ENCODE measurements at places on chromosomes 2 and 18.
A peak's percentile ranks its signal among the peaks of the same experiment; 100 is the strongest.

- DNase-seq = peak; percentile 67
Measured at GRCh38 chr2:72781480-72781879, 44.4 kb downstream of the EXOC6B start.

DNA sequence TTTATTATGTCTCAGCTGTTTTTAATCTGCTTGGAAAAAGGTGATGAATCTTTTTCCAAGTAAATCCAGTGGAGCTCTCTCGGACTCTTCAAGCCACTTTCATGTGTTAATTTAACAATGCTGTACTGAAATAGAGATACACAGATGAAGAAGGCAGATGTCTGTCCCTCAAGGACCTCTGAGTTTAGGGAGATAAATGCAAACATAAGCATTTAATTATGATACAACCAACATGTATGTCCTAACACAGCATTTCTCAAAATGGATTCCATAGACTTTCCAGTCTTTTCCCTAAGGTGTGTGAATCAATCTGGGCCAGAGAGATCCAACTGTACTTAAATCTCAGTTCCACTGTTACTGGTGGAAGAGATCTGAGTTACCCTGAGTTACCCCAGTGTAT is 262.4 kb downstream of the RND3 start:
- DNase-seq = no peak

- no peak for DNase-seq
Measured at GRCh38 chr2:237806334-237806733, 7.8 kb downstream of the RBM44 start.

DNA sequence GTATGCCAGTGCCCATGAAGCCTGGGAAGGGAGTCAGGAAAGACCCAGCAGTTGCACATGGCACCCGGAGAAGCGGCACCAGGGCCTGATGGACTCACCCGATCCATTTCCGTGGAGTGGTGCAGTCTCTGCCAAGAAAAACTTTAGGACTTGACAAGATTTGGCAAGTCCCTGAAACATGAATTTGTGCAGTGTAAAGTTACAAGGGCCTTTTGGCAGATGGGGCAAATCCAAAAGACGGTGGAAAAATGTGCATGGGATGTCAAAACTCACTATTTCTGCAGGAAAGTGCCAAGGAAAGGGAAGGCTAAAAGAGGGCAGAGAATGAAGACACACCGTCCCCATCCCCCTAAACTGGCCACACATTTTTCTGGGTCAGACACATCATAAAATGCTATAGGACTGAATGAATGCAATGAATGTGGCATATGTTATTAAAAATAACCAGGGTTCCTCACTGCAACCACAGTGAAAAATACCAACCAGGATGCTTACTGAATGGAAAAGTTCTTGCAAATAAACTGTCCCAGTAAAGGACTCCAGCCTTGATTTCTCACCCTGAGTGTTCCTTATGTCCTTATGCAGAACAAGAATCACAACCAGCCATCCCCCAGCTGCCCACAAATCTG is 173.5 kb upstream of the SIX2 start:
- DNase-seq = peak; percentile 99

GRCh38 chr2:168355121-168355520 is 101.0 kb upstream of the CERS6 start:
- DNase-seq = no peak

GRCh38 chr2:45944074-45944473 is 292.6 kb downstream of the PRKCE start:
- DNase-seq = peak; percentile 20

DNA sequence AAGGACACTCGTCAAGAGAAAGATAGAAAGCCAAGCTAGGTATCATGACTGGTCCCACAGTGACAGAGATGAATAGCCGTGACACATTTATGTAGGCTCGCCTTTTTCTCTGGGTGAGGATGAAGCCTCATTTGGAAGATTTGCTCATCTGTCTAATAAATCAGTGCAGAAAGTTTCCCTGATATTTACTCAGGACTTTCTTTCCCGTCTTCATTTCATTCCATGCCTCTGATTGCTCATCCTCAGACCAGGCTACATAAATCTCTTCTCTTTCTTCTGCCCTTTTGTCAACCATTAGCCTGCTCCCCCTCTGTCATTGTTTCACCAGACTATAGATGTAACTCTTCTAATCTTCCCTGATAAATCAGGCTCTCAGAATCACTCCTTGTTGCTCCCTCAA is 361.8 kb upstream of the MEIS1 start:
- no peak for DNase-seq

- DNase-seq = peak; percentile 10
Measured at GRCh38 chr2:46116150-46116549, 181.1 kb upstream of the EPAS1 start.

DNA sequence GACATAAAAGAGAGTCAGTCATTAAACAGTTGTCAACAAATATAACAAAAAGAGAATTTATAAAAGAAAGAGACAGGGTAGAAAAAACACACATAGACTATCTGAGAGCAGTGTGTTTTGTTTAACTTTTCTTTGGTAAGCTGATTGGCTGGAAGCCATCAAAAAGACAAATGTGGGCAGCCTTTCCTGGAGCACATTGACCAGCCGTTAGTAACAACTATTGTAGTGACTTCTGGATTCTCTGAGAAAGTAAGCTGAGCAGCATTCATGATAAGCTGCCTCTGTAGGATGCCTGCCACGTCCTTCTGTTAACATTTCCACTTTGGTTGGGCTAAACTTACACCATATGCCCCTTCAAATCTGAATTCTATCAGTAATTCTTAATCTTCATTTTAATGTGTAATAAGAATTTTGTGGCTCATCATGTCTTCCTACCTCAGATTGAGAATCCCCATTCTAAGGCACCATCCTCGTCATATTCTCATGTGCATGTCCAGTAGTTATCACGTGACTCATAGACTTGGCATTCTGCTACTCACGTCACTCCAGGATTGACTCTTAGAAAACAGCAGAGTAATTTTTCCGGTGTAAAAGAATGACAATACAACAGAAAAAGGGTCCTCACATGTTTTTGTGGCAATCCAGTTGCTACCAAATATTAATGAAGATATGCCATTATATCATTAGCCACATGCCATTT is 43.4 kb upstream of the DNAJC10 start:
- peak; percentile 32 for DNase-seq

- peak; percentile 23 for DNase-seq
Measured at GRCh38 chr2:127096280-127096679, 10.7 kb downstream of the BIN1 start.

- DNase-seq = peak; percentile 66
Measured at GRCh38 chr18:74342416-74343043, 26.9 kb downstream of the C18orf63 start.

DNA sequence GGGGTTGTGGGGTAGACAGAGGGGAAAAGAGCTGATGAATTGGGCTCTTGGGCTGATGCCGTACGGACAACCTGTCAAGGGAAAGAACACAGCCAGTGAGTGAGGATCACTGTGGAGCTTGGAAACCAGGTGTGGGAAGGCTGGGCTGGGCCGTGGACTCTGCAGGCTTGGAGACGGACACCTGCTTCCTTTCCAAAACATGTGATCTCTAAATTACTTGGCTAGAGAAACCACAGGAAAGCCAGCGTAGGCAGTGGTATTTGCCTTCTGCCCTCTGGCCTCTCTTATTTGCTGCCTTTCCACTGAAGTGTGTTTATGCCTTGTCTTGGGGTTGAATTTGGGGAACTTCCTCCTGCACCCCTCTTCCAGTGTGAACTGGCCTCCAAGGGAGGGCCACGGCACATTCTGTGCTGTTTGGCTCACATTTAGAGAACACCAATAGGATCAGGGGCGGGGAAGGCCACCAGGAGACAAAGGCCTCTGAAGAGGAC is 267.7 kb downstream of the PRKCE start:
- no peak for DNase-seq

DNA sequence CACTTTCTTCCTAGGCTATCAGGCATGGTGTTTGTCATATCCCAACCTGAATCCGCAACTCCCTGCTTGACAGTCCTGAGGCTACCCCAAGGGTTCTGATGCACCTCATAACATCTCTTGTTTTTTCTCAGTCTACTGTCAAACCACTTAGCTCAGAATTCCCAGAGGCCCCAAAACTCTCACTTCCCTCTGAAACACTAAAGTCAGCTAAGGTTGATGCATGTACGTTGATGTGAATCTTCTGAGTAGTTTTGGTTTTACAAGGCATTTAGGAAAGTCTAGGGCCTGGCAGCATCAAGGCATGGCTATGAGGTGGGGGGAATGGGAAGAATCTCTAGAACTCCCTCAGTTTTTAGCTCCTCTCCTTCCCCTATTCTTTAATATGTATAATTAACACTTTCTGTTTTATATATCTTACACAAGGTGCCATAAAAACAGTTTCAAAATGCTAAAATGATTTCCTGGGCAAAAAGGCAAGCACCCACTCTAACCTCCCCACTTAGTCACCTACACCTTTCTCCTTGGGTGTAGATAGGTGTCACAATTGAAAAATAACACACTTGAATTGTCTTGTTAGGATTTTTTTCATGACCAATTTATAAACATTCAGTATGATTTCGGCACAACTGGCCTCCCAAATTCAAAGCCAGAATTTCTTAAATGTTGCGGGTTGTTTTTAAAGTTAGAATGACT is 71.4 kb upstream of the TANK start:
- DNase-seq = no peak

DNA sequence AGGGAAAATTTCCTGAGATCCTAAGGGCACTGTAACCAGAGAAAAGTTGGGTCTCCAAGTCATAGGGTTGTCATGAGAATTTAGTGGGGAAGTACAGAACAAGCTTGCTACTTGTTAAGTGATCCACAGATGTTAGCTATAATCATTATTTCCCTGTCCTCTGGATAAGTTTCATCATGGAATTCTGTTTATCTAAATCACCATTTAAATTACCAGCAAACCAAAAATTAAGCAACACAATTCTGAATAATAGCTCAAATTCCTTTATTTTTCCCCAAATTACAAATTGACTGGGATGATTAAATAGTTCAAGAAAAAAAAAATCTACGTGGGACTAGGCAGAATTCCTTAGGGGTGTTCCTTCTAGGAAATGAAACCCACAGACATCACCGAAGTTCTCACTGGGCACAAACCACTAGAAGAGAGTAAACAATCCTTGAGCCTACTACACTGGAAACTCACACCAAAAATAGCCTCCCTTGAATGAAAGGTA is 159.5 kb downstream of the COL6A3 start:
- DNase-seq = peak; percentile 88

- DNase-seq = no peak
Measured at GRCh38 chr2:45033302-45033701, 24.1 kb upstream of the SIX2 start.

- no peak for DNase-seq
Measured at GRCh38 chr2:171208657-171209056, 48.0 kb upstream of the TLK1 start.

Data from fibroblast of gingiva (primary cell).